ENCODE measurements at places on chromosomes 7 and 10.

- DNase-seq = no peak
Observed at GRCh38 chr10:62761115-62761514, 43.4 kb upstream of the ADO start.

- DNase-seq = no peak
Observed at GRCh38 chr10:4532976-4533375, 293.0 kb upstream of the AKR1E2 start.

- DNase-seq = no peak
Observed at GRCh38 chr7:81925530-81925929, 155.7 kb upstream of the HGF start.

- no peak for DNase-seq
Observed at GRCh38 chr7:23346316-23346715, 47.2 kb downstream of the MALSU1 start.

DNA sequence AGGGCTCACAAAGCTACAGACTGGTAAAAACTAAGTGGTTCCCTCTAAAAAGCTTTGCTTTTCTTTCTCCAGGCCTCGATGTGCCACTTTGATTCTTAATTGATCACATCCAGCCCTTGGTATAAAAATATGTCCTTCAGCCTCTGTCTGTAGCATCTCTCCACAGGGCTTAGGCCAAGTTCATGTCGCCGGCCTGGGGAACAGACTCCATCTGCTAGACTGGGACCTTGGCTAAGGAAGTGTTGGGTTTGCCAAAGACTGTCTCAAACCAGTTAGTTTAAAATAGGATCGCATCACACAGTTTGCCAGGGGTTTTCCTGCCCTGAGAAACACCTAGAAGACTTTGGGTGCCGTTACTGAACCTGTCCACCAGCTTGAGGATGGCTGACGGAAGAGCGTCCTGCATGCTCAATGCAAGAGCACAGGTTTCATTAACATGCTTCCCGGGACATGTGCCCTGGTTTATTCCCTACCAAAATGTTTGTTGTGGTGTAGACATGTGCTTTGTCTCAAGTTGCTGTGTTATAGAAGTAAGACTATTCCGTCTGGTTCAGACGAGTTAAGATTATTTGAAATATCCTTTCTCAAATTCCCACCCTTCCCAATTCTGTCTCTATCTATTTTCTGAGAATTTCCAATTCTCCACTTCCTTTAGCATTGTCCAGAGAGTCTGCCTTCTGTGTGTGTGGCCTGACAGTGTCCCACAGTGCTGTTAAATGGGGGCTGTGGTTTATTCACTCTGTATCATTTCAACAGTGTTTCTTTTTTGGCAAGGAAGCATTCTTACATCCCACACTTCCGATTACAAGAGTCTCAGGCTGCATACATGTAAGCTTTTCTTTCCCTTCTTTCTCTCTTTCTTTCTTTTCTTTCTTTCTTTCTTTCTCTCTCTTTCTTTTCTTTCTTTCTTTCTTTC lies 334.7 kb downstream of the INHBA start:
- DNase-seq = no peak

DNA sequence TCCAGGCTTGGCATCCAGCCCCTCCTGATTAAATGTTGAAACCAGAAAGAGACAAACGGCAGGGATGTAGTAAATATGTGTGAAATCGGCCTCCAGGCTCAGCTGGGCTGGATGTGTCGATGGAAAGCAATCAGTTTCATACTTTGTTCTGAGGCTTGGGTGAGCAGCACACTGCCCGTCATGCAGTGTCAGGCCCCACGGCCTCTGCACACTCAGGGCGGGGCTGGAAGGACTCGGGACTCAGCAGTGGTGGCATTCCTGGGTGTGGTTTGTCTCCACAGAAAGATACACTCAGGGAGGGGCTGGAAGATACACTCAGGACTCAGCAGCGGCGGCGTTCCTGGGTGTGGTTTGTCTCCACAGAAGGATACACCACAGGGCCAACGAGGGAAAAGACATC lies 22.0 kb downstream of the ADGRA1 start:
- DNase-seq = no peak

GRCh38 chr7:110534241-110534931 lies 556.5 kb upstream of the LRRN3 start:
- DNase-seq = no peak

- no peak for DNase-seq
Observed at GRCh38 chr7:2666155-2666554, 21.8 kb upstream of the AMZ1 start.

DNA sequence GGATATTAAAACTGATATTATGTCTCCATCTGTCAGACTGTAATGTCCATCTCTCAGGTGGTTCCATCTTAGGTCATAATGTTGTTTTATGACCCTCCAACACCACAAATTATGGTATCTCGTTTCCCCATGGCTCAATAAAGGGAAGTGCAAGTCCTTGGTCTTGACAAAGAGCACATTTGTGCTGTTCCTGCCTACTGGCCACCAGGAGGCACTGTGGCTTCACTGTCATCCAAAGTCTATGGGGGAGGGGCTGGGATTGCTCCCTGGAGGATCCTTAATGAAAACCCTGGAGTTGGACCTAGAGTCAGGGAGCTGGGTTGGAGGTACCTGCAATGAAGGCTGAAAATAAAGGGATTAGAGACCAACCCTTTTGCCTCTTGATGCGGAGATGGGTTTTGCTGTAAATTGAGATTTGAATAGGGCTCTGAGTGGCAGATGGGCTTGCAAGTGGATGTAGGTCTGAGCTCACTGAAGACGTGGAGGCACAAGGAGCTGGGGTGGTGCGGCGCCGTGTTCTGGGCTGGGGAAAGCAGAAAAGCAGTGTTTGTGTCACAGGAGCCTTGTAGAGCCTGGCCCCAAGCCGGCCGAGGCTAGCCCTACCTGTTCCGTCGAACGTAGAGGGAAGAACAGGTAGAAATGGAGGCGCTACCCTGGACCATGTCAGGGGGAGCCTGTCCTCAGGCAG lies 180.5 kb upstream of the PRSS58 start:
- DNase-seq = no peak

Measured in stimulated activated CD8-positive, alpha-beta memory T cell treated with anti-CD3 and anti-CD28 coated beads, Interleukin-15, amount 100 ng/mL, for 4 hours (primary cell).